ENCODE measurements at places on chromosomes 6 and 20.
A peak's percentile ranks its signal among the peaks of the same experiment; 100 is the strongest.

- no peak for DNase-seq
Measured at GRCh38 chr6:2099870-2100269, 145.5 kb downstream of the GMDS start.

DNA sequence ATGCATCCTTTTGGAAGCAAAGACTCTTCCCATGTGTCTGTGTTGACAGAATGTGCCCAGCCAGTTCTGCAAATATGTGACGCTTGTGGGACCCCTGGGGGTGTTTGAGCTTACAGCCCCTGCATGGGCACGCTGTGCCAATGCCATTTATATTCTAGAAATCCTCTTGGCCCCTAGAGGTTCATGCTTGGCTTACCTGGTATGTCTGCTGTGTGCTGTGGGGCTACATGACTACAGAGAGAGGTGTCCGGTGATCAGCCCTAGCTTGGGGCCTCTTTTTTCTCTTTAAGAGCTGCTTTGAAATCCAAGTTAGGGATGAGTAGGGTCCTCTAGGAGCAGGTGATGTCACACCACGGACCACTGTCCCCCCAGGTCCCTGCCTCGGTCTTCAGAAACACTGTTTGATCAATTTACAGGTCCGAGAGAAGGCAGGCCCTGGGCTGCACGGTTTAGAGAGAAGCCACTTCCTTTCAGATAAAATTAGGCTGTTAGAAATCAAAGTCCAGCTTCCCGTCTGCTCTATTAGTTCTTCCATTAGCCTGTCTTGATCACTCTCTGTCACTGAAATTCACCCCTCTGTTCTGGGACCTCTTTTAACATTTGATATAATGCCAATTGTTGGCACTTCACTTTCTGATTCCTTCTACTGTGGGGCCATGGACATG is 26.5 kb downstream of the BCAS4 start:
- DNase-seq = no peak

- DNase-seq = no peak
Measured at GRCh38 chr6:37025621-37026466, 20.4 kb downstream of the FGD2 start.

- no peak for DNase-seq
Measured at GRCh38 chr20:8330319-8330784, 198.3 kb downstream of the PLCB1 start.

- no peak for DNase-seq
Measured at GRCh38 chr6:137092018-137092417, 47.3 kb upstream of the IL20RA start.

GRCh38 chr6:169800668-169801395 is 49.4 kb downstream of the ERMARD start:
- no peak for DNase-seq

DNA sequence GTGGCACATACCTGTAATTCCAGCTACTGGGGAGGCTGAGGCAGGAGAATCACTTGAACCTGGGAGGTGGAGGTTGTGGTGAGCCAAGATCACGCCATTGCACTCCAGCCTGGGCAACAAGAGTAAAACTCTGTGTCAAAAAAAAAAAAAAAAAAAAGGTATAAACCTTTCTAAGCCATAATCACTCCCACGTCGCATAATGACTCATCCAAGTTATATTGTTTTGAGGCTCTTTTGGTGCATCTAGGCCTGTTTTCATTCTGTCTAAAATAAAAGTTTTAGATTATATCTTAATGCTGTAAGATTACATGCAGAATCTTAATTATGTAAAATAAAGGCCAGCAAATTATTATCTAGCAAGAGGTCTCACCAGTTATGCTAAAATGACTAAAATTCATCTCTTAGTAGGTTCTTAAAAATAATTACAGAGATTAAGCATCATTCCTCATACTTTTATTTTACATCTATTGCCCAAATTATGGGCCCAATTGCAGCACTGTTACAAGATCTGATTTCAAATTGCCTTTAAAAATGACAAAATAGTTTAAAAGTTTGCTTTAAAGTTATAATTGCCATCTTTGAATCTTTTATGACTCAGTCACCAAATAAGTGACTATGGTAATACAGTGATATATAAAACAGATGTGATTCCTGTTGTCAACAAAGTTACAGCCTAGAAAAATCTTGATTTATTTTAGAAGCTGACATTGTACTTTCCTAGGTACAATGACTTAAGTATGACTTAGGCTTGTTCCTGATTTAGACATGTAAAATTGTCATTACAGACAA is 10.4 kb upstream of the SUMO4 start:
- DNase-seq = no peak

GRCh38 chr20:17752459-17752858 is 52.7 kb downstream of the BANF2 start:
- no peak for DNase-seq

DNA sequence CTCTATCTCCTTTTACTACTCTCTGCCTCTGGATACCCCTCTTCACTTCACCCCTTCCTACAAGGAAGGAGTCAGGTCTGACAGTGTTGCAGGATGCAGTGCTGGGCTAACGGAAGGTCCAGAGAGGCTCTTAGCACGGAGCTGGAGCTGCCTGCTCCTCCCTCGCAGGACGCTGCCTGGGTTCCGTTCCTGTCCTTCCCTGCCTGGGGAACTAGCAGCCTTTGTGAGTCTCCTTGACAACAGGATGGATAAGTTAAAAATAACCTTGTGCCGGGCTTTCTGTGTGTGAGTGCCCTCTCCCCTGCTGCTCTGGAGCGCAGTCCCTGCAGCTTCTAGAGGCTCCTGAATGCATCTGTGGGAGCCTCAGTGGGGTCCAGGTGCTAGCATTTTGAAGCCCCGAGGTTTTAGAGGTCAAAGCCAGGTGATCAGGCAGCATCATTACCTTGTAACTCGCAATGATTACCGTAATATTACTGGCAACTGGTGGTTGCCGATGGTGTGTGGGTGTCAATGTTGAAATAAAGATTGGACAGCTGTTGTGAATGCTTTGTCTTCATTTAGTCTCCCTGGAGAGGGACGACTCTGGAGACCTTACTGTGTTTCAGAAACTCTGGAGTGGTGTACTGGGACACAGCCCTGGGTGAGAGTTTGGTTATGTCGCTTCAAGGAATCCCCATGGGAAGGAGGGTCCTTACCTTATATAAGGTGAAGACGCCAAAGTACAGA is 44.4 kb downstream of the CDS2 start:
- no peak for DNase-seq

DNA sequence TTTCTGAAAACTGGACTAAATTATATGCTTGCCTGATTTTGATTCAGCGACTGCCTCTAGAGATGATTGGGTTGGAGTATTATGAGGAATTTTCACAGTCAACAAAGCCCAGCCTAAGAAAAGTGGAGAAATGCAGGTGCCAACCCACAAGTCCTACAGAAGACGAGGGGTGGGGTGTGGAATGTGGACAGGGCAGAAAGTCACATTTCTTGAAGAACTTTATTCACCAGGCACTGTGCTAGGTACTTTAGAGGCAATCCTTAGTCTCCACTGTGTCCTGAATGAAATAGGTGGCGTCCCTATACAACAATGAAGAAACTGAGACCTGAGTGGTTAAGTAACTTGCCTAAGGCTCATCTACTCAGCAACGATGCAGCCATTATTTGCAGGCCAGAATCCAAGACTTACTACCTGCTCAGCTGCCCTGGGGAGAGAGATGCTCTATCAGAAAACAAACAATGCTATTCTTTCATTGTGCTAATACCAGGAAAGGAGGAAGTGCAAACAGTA is 106.3 kb downstream of the RNF144B start:
- no peak for DNase-seq

GRCh38 chr6:107460083-107460631 is 793 bp upstream of the PDSS2 start:
- DNase-seq = no peak

- DNase-seq = no peak
Measured at GRCh38 chr6:160420253-160420968, 72.2 kb downstream of the SLC22A3 start.

GRCh38 chr6:148867862-148868261 is 121.0 kb downstream of the UST start:
- no peak for DNase-seq

DNA sequence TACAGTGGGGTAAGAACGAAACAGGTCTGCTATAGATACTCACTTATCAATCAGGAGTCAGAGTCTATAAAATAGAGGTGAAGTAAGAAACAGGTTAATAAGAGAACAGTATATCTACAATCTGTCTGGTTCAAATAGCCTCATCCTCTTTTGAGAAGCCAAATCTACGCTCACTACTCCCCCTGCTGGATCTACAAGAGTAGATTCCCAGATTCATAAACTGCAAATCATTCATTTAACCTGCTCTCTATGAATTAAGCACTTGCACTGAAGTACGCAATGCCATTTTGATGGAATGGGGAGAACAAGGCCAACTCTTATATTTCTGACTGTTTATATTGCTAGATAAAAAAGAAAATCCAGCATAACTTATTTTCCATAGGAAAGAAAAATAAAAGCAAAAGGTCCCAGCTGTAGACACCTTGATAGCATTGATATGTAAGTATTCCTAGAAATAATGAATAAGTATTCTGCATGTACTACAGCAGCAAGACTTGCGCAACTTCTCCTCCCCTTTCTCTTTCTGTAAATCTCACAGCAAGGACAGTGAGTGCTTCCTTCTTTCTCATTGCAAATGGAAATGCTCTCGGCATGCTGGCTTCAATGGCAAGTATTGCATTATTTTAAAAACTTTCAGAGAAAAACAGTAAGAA is 92.3 kb downstream of the RFX6 start:
- DNase-seq = peak; percentile 2

GRCh38 chr6:136526196-136526930 is 23.9 kb downstream of the MAP7 start:
- DNase-seq = peak; percentile 30

GRCh38 chr20:58222446-58222845 is 6.0 kb downstream of the ANKRD60 start:
- DNase-seq = no peak

DNA sequence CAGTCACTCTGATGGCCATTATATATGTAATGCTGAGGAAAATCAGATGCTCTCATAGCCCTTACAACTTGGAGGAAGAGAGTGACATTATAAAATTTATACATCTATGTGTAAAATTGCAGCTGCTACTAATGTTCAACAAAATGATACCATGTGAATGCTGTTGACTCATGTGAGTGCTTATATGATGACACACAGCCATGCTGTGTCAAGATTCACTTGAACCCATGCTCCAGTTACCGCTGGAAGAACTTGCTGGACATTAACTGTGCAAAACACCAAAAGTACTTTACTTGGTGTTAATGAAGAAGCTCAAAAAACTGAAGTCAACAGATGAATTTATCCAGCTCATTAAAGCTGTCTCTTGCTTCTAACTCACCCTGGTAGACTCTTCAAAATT is 318.9 kb upstream of the PLCB4 start:
- no peak for DNase-seq

GRCh38 chr6:94636780-94637385 is 940.5 kb upstream of the MANEA start:
- DNase-seq = no peak

- no peak for DNase-seq
Measured at GRCh38 chr20:38454556-38455473, 17.8 kb upstream of the RALGAPB start.

DNA sequence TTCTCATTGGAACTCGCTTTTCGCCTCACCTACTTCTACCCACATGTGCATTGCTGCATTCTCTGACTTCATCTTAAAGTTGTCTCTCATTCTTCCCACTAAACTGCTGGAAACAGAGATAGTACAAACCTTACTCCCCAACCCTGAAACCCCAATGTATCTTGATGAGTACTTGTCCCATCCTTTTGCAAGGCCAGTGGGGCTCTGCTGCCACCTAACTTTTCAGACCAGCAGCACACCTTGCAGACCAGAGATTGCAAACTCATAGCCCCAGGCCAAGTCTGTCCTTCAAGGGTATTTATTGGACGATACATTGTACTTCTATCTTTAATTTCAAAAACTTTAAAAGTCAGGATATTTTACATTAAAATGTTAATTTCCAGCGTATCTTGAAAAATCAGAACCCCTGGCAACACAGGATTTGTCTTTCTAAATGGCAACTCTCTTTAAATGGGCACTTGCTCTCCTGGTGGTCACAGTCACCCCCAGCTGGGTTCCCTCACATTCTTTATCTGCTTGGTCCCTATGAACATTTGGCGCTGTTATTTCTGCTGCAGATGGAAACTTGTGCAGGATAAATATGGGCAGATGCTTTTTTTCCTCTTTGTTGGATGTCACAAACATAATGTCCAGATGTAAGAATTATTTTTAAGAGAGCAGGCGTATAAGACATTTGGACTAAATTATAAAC is 83.9 kb downstream of the SOD2 start:
- DNase-seq = no peak

GRCh38 chr6:112027942-112028674 is 25.8 kb upstream of the CCN6 start:
- DNase-seq = no peak

DNA sequence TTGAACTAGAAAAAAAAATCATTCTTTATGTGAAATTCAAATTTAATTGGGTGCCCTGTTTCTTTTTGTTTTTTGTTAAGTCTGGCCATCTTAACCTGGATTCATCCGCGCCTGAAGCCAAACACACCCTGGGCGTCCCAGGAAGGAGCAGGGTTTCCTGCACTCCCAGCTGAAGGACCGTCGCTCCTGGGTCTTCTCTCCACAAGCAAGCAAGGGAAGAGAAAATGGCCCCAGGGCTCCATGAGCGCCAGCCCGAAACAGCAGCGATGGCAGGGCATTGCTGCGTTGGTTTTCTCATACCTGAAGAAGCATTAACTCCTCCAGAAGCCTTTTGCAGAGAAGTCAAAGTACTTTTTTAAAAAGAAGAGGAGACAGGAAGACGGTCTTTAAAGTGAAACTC is 105.4 kb upstream of the AFDN start:
- no peak for DNase-seq

- DNase-seq = no peak
Measured at GRCh38 chr6:1703091-1703855, 93.6 kb downstream of the FOXC1 start.

- DNase-seq = no peak
Measured at GRCh38 chr6:170188571-170189001, 102.3 kb downstream of the DLL1 start.

GRCh38 chr20:57680934-57681914 is 28.6 kb downstream of the PMEPA1 start:
- DNase-seq = no peak

GRCh38 chr6:150093397-150093796 is 24.5 kb upstream of the ULBP3 start:
- no peak for DNase-seq

GRCh38 chr20:5785146-5785545 is 34.9 kb downstream of the SHLD1 start:
- no peak for DNase-seq
